Stimulated activated naive CD8-positive, alpha-beta T cell treated with anti-CD3 and anti-CD28 coated beads, Interleukin-15, amount 100 ng/mL, for 72 hours (primary cell): ENCODE measurements at places on chromosomes 7 and 10.

DNA sequence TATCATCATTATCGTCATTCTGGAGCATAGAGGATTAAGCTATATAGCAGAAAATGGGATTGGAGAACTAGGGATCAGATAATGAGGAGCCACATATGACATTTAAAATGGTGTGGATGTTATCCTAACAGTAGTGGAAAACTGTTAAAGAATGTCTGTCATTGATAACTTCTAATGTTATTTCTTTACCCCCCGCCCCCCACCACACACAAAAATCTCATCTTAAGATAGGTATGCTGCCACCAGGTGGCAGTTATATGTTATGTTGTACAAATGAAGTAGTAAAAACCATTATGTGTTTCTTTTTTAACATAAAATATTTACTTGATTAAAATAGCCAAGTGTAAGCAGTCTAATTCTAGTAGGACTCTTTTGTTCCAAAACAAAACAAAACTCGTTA, 13.0 kb downstream of the AKAP9 start:
- no peak for DNase-seq

GRCh38 chr7:74606909-74607510, 50.5 kb upstream of the GTF2I start:
- DNase-seq = no peak

- no peak for DNase-seq
Observed at GRCh38 chr7:72153132-72153512, 259.0 kb downstream of the CALN1 start.

- no peak for DNase-seq
Observed at GRCh38 chr10:69327463-69328379, 49.4 kb downstream of the HK1 start.

DNA sequence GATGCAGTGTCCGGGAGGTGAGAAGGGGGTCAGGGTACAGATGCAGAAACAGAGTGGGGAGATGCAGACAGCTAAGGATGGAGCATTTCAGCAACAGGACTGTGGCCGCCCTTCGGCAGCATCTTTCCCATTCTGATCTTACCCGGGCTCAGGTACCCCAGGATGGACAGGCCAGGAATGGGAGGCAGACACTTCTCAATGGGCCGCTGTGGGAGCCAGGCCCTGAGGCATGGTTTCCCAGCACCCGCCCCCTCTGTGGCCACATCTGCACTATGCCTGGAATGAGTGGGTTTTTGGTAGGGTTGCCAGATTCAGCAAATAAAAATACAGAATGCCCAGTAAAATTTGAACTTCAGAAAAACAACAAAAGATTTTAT, 105.2 kb upstream of the CTBP2 start:
- DNase-seq = no peak

DNA sequence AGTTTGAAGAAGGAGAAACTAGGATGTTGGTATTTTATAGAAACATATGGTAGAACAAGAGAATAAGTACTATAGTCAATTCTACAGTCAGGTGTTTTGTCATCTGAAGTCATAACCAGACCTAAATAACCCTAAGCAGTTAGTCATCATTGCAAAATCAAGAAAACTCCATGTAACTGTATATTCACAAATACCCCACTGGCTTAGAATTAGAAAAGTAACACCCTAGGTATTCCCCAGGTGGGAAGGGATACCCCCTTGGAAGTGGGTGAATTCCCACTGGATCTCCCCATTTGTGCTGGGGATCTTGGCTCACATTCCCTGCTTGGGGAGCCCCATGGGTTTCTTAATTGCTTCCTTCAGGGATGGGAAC, 45.9 kb upstream of the ITGB8 start:
- DNase-seq = no peak

GRCh38 chr7:41252551-41252950, 450.3 kb downstream of the INHBA start:
- DNase-seq = no peak

GRCh38 chr7:158096582-158096981, 491.0 kb downstream of the PTPRN2 start:
- DNase-seq = no peak

DNA sequence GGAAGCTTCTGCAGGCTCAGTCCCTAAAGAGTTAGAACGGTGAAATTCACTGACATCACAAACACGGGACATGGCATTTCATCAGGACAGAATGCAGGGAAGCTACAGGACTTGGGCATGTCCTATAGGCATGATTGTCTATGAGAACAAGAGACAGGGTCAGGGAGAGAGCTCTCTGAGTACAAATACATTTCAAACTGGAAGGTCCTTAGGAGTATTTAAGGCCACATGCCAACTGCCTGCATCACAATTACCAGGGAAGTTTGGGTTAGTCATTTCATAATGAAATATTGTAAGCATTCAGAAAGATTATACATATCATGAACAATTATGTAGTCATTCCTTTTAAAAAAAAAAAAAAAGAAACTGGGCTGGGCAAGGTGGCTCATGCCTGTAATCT, 71.3 kb downstream of the CREB3L2 start:
- DNase-seq = no peak

DNA sequence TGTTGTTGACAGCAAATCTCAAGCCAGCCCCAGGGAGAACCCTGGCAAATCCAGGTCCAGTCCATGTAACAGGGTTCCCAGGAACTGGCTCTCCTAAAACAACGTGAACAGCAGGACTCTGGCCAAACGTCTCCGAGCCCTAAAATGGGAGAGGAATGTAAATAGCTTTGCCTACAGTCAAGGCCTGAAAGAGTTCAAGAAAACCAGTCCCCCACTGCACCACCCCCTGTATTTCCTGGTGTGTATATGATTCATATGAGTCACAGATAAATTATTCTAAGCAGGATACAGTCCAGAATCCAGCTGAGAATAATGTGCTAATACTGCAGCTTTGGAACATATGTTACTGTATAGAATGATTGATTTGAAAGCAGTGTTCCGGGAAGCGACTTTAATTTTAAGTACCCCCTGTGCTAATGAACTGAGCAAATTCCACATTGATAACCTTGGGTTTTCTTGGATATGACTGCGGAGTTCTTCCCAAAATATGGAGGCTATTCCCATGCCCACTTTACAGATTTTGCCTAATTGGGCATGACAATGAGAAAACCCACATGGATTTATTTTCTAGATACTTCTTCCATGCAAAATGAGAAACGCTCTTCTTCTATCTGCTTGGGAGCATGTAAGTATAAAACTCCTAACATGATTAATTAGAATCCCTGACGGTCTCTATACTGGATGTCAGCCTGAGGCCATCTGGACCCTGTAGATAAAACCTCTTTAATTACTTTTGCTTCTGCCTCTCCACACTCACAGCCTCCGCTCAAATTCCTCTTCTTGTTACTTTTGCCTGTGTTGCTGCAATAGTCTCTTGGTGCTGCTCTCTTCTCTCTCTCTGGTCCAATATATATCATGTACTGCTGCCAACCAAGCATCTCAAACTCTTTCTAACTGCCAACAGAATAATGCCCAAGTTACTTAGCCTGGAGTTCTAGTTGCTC, 50.2 kb downstream of the LAMB4 start:
- no peak for DNase-seq

GRCh38 chr7:154914308-154914995, 88.5 kb downstream of the PAXIP1 start:
- DNase-seq = no peak

DNA sequence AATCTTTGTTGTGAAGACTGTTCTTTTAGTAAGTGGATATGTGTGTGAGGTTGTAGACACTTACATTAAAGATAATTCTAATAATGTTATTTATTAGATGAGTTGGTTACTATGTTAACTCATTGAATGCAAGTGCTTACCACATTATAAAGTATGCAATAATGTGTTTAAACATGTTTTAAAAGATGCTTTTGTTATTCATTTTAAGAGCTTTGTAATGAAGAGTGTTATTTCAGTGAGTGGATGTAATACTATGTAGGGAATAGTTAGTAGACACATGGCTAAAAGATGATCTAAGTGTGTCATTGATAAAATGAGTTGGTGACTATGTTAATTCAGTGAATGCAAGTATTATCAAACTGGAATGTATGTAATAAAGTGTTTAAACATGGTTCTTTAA, 70.0 kb upstream of the VOPP1 start:
- DNase-seq = no peak

GRCh38 chr7:98352621-98353020, 48.3 kb downstream of the BAIAP2L1 start:
- DNase-seq = no peak

GRCh38 chr7:128860158-128861073, 2.2 kb upstream of the ATP6V1F start:
- DNase-seq = no peak

GRCh38 chr10:13724484-13724883, 137.7 kb downstream of the PRPF18 start:
- no peak for DNase-seq

DNA sequence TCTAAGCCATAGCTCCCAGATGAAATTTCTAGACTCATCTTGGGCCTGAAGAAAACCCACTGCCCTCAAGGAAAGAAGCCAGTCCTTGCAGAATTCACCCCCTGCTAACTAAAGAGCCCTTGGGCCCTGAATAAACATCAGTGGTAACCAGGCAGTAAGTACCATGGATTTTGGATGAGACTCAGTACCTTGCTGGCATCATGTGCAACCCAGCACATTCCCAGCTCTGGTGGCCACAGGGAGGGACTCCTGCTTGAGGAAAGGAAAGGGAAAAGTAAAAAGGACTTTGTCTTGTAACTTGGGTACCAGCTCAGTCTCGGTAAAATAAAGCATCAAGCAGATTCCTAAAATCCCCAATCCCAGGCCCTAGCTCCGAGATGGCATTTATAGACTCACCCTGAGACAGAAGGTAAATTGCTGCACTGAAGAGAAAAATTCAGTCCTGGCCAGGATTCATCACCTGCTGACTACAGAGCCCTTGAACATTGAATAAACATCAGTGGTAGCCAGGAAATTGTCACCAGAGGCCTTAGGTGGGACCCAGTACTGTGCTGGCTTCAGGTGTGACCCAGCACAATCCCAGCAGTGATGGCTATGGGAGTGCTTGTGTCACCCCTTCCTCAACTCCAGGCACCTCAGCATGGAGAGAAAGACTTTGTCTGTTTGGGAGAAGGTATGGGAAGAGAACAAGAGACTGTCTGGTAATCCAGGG, 31.2 kb upstream of the SFTPD start:
- DNase-seq = no peak

GRCh38 chr10:94591461-94592205, 46.0 kb downstream of the HELLS start:
- DNase-seq = no peak

DNA sequence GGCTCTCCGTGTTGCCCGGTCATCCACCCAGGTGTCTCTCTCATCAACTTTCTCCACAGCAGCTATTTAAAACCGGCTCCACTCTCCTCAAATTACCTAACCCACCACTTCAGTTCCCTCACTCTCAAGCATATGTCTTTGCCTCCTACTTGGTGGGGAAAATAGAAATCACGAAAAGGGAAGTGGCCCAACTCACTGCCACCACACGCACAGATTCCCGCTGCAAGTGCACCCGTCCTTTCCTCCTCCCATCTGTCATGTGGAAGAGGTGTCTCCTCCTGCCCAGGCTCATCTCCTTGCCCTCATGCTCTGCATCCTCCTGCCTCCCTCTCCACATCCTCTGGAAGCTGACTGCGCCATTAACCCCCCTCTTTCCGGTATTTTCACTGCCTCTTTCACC, 80.8 kb upstream of the MKX start:
- no peak for DNase-seq
